Skin of body (tissue), 3 donors: ENCODE measurements at places on chromosomes 3 and 15. TPM values are rescaled to one million over a fixed set of nuclear protein-coding genes. Genes with fewer than 3 reads are reported as not detected.

CDCP1 gene
- total RNA-seq: 8.5 TPM

WDR93 gene
- 0.20 TPM for total RNA-seq

ADGRG7 gene
- total RNA-seq: 0.10 TPM

GOLGA8T gene
- total RNA-seq: 0.79 TPM

CRABP1 gene
- 9.0 TPM for total RNA-seq

CALML4 gene
- 6.1 TPM for total RNA-seq

CYP1A2 gene
- total RNA-seq: 0.10 TPM

PIK3CA gene
- 35.9 TPM for total RNA-seq

SYNPR gene
- total RNA-seq: 0.20 TPM

NEK4 gene
- 18.3 TPM for total RNA-seq

EHHADH gene
- total RNA-seq: 4.3 TPM

MEX3B gene
- 14.9 TPM for total RNA-seq

CCDC54 gene
- not detected for total RNA-seq

RTP4 gene
- total RNA-seq: 0.79 TPM

DNA sequence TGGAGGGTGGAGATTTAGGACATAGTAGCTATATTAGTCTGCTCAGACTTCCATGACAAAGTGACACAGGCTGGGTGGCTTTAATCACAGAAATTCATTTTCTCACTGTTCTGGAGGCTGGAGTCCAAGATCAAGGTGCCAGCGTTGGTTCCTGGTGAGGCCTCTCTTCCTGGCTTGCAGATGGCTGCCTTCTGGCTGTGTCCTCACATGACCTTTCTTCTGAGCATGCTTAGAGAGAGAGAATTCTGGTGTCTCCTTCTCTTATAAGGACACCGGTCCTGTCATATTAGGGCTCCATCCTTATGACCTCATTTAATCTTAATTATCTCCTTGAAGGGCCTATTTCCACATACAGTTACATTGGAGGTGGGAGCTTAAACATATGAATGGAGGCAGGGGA lies 14.9 kb upstream of the SHC4 start:
- no peak for DNase-seq

DNA sequence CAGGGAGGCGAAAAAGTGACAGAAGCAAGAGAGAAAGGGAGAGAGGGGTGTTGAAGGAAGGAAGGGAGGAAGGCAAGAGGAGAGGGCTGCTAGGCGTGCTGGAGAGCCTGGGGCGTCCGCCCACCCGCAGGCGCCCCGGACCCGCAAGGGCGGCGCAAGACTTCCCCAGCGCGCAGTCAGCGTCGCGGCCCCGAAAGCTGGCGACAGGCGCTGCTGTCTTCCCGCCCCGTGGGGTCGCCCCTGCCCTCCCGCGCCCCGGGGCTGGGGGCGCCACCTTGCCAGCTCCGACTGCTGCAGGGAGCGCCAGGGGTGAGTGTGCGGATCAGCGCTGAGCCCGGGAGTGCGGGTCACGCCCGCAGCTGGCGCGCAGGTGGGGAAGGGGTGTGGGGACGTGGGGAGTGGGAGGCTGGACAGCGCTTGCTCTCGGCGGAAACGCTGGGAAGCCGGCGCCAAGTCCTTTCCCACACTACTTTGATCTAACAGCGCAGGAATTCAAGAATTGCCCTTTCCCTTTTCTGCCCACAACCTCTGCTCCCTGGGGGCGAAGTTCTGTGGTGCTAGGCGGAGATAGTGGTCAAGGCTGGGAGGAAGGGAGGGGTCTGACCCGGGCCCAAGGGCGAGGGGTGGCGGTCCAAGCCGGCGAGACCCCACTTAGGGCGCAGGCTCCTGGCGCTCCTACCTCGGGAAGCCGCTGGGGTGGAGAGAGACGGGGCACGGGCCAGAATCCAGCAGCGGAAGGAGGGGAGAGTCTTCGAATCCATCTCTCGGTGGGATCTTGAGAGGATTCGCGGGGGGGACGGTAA lies 266.1 kb downstream of the CGGBP1 start:
- DNase-seq: no peak

DNA sequence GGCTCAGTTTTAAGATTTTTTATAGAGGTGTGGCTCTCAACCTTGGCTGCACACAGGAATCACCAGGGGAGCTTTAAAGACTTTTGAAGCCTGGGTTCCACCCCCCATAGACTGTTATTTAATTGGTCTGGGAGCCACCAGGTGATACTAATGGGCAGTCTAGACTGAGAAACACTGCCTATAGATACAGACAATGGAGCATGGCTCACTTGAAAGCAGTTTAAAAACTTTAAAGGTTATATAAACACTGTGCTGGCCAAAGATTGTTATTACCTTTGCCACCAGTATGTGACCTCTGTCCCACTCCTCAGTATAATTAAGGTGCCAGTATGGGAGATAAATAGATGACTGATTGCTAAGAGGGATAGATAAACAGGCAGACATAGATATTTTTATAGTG lies 3.8 kb downstream of the GOLIM4 start:
- DNase-seq: no peak

DNA sequence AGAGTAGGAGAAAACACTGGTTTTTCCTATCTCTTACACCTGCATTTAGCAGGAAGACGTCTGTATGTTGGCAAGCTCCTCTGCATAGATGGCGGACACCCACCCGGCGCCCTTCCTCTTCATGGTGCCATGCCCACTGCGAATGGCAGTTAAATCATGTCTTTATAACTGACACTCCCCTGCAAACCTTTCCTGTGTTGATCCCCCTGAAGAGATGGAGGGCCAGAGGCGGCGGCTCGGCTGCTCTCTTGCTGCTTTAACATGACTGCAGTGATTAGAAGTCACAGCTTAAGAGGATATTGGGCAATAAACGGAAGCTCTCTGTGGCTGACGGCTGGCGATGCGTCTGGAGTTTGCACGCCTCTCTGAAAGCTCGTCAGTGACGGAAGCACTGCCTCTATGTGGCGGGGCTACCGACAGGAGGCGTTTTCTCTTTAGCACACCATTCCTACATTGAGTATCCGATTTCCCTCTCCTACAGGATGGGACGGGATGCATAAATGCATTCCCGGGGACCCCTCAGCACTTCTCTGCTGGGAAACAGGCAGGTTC lies 25.5 kb upstream of the SNRPA1 start:
- peak; percentile 43 for DNase-seq

GRCh38 chr3:128379367-128380160 lies 87.1 kb downstream of the DNAJB8 start:
- no peak for DNase-seq

- DNase-seq: no peak
Observed at GRCh38 chr3:176514297-176514696, 683.0 kb downstream of the TBL1XR1 start.

- no peak for DNase-seq
Observed at GRCh38 chr15:48396020-48396419, 64.8 kb downstream of the DUT start.

DNA sequence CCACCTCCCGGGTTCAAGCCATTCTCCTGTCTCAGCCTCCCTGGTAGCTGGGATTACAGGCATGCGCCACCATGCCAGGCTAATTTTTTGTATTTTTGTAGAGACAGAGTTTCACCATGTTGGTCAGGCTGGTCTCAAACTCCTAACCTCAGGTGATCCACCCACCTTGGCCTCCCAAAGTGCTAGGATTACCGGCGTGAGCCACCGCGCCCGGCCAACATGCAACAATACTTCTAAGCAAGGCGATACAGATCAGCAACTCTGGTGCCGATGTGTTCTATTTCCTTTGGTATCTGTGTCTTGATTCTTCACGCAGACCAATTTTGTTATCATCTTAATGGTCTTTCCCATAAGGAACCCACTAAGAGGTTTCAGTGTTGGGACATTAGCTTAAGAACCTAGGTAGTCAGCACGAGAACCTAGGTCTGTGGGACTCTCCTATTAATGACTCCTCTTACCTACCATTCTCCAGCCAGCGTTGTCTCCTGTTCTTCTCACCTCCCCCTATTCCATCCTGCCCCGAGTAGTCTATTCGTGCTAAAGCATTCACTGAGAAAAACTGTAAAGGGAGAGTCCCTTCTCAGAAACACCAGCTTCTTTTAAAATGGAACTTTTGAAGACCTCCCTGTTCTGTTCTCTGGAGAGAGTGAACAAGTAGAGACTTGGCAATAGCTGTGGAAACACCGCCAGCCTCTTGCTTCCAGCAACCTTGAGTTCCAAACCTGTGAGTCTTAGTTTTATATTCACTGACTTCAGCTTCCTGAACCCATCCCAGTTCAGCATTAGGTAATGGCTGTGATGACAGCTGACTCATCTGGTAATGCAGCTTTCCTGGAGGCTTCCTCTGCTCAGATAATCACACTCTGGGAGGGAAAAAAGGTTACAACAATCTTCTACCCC lies 61.2 kb downstream of the TSC22D2 start:
- DNase-seq: peak; percentile 67

DNA sequence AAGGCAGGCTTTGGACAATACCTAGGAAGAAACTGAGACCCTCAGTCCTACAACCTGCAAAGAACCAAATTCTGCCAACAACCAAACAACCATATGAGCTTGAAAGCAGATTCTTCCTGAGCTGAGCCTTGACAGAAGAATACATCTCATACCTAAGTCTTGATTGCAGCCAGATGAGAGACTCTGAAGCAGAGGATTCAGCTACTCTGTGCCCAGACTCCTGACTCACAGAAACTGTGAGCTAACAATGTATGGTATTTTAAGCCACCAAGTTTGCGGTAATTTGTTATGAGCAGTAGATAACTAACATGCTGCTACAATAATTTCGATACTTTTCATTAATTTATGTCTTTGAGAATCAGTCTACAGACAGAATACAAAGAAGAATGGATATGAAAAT lies 325.1 kb upstream of the CBLB start:
- DNase-seq: no peak

GRCh38 chr3:197508051-197508451 lies 47.7 kb downstream of the BDH1 start:
- DNase-seq: no peak

- DNase-seq: no peak
Observed at GRCh38 chr15:76963596-76963995, 31.3 kb upstream of the PSTPIP1 start.

DNA sequence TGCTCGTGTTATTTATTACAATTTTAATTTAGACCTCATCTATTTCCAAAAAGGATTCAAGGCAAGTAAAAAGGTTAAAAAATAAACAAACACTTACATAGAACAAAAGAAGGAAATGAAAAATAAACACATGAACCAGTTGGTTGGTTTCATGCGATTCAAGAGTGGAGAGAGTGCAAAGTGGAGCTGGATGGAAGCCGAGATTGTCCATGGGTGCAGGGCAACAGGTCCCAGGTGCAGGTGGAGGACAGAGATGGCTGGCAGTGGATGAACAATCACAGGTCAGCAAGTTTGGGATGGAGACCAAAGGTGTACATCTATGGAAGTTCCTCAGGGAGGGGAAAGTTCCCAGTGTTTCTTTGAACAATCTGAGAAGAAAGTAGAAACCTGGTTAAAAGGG lies 11.6 kb upstream of the SEMA5B start:
- no peak for DNase-seq

DNA sequence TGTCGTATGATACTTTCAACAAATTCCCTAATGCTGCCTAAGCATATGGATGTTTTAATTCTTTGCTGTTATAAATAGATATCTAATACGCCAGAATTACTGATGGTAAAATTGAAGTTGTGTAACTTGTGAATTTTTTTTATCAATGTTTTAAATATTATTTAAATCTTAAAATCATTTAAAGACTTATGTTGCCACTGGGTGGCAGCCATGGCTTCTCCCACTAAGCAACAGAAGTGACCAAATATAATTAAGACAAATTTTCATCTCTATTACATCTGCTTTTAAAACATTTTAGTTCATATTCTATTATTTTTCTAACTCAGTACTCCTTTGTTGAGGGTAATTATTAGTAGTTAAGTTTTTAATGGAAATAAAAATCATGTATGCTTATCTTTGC lies 8.1 kb upstream of the IL20RB start:
- DNase-seq: no peak

DNA sequence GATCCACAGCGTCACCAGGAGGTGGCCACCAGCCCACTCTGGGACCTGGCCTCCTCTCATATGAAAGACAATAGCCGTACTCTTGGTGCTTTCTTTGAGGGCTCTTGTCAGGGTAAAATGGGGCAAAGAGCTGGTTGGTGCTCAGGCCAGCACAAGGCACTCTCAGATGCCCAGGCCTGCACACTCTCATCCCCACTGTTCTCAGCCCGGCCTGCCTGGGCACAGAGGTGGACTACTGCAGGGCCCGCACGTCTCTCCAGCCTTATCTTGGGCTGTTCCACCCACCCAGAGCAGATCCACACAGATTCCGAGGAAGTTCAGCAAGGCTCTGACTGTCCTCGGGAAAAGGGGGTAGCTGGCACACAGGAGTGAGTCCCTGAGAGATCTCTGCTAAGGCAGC lies 122.8 kb upstream of the PRR20G start:
- DNase-seq: no peak

DNA sequence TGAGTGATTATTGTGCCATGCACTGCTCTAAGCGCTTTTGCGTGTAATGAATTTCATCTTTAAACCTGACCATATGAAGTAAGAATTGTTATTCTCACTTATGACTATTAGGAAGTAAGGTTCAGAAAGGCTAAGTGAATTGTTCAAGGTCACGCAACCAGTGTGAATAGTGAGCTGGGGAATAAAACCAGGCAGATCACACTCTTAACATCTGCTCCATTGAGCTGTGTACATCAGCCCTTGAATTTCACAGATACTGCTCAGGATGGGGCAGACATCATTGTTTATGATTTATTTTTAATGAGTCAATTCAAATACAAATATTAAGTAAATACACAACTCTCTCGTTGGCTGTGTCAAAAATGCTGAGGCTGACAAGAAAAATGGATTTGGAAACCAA lies 184.5 kb downstream of the FNDC3B start:
- no peak for DNase-seq

DNA sequence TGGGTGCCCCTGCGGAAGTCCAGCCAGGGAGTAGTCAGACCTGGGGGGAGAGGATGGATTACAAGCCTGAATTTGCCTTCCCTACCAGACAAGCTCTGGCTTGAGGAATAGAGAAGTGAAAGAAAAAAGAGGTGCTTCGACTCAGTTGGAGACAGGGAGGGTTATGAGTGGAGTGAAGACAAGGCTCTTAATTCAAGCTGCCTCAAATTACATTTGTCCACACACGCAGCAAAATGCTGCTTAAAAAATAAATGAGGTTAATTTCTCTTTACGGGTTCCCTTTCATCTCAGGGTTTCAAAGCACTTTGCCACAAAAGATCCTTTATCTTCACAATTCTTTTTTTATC lies 49.0 kb upstream of the SLC4A7 start:
- no peak for DNase-seq

DNA sequence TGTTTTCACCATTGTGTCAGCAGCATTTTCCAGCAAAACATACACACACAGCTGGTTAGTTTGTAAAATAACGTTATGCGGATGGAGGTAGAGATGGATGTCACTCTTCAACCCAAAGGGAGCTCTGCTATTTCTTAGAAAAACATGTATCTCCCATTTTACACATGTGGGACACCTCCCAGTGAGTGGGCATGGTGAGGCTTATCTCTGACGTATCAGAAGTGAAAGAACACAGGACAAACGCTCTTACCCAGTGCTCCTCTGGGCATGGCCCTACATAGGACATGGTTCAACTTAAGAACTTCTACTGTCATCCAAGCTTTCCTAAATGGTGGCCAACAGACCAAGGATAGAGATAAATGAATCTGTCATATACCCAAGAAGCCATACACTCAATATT lies 2.1 kb downstream of the FAM240A start:
- DNase-seq: no peak

GRCh38 chr15:66831289-66831688 lies 129.3 kb downstream of the SMAD6 start:
- no peak for DNase-seq
